ENCODE measurements at places on chromosomes 13 and 19.

GRCh38 chr19:13058951-13059660, 43.6 kb downstream of the LYL1 start:
- DNase-seq = no peak

- peak; percentile 34 for DNase-seq
Observed at GRCh38 chr13:97261254-97262005, 39.3 kb downstream of the MBNL2 start.

- DNase-seq = no peak
Observed at GRCh38 chr13:52712385-52712784, 27.2 kb downstream of the CNMD start.

DNA sequence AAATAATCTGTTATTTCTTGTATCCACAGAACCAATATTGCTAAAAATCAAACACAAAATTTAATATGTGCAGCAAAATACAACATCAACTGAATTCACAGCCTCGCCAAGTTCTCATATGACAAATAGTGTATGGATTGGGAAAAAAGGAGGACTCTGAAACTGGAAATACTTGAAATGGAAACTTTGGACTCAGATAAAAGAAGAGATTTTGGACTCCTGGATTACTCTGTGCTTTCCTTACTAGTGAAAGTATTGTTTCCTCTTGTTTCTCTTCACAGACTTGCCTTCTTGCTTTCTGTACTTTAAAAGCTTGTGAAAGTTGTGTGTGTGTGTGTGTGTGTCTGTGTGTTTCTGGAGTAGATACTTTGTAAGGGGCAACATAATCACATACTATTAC, 1596.3 kb downstream of the PCDH9 start:
- DNase-seq = no peak

DNA sequence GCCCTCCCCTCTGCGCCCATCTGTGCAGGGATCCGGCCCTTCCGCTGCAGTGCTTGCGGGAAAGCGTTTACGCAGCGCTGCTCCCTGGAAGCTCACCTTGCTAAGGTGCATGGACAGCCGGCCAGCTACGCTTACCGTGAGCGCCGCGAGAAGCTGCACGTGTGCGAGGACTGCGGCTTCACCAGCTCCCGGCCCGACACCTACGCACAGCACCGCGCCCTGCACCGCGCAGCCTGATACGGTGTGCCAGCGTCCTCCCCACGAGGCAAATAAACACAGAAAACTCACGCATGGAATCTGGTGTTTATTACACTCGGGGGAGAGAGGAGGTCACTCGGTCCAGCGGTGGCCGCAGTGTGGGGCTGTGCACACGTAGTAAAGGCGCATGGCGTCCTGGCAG, 1.2 kb downstream of the POLR2I start:
- DNase-seq = no peak

GRCh38 chr13:51235186-51235585, 13.0 kb downstream of the FAM124A start:
- no peak for DNase-seq

DNA sequence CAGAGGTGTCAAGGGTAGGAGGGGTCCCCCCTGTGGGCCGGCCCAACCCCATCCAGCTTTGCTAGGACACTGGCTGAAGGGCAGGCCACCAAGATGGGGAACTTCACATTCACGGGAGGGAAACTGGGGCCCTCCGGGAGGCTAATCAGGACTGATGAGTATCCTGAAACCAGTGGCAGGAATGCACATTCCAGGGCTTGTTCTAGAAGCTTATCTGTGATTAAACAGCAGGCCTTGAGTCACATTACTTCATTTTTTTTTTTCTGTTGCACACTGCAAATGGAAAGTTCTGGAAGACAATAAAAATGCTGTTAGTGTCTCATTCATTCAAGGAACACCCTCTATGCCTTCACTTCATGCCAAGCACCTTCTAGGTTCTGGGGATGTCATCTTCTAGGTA, 15.5 kb upstream of the SIGLEC11 start:
- no peak for DNase-seq

GRCh38 chr13:38173403-38173802, 176.2 kb upstream of the UFM1 start:
- DNase-seq = no peak

DNA sequence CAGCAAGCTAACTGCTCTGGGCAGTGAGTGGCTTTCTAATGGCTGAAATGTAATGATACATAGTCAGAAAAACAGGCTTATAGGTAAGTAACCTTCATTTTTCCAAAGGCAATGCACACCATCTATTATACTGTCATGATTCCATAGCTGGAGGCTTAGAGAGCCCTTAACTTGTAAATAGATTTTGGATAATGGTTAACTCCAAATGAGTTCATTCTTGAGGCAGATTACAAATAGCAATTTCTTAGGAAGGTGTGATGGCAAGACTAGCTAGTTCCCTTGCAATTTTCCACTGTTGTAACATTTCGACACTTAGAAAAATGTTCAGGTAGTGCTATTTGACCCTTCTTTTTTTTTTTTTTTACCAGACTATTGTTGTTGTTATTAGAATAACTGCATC, 789.8 kb upstream of the PCDH9 start:
- no peak for DNase-seq

DNA sequence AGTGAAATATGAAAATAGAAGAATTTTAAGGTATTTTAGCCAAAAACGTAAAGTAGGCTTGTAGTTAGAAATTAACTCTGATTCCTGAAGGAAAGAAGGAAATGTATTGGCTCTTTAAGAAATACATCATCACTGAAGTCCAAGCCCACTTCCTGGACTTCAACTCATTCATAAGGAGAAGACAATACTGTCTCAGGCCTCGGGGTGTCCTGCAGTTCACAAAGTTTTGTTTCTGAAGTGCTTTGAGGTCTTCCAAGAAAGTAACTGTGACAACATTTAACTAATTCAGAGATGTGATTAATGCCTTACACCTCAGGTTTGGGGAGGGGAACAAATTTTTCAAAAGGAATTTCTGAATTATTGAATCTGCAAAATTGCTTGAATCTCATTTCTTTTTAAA, 65.8 kb upstream of the STARD13 start:
- DNase-seq = no peak

- no peak for DNase-seq
Observed at GRCh38 chr19:791007-791566, 6.2 kb upstream of the PTBP1 start.

DNA sequence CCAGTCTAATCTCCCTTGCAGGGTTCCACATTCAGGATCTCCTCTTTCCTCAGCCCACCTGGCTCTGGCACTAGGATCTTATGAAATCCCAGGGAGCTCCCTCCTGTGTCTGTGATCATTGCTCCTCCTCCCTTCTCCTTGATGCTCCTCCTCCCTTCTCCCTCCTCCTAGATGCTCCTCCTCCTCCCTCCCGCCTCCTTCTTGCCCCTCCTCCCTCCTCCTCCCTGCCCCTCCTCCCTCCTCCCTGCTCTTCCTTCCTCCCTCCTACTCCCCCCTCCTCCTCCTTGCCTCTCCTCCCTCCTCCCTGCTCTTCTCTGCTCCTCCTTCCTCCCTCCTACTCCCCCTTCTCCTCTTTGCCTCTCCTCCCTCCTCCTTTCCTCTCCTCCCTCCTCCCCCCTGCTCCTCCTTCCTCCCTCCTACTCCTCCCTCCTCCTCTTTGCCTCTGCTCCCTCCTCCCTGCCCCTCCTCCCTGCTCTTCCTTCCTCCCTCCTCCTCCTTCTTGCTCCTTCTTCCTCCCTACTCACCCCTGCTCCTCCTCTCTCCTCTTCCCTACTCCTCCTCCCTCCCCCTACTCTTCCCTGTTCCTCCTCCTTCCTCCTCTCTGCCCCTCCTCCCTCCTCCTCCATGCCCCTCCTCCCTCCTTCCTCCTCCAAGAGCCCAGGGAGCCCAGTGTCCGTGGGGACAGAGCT, 14.9 kb upstream of the ZBTB7A start:
- no peak for DNase-seq

GRCh38 chr13:46015366-46015765, 37.2 kb downstream of the ZC3H13 start:
- DNase-seq = no peak

DNA sequence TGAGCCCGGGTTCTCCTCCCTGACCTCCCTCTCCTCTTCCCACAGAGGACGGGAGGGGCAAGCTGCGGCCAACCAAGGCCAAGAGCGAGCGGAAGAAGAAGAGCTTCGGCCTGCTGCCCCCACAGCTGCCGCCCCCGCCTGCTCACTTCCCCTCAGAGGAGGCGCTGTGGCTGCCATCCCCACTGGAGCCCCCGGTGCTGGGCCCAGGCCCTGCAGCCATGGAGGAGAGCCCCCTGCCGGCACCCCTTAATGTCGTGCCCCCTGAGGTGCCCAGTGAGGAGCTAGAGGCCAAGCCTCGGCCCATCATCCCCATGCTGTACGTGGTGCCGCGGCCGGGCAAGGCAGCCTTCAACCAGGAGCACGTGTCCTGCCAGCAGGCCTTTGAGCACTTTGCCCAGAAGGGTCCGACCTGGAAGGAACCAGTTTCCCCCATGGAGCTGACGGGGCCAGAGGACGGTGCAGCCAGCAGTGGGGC, 162.2 kb downstream of the KDM4B start:
- no peak for DNase-seq

DNA sequence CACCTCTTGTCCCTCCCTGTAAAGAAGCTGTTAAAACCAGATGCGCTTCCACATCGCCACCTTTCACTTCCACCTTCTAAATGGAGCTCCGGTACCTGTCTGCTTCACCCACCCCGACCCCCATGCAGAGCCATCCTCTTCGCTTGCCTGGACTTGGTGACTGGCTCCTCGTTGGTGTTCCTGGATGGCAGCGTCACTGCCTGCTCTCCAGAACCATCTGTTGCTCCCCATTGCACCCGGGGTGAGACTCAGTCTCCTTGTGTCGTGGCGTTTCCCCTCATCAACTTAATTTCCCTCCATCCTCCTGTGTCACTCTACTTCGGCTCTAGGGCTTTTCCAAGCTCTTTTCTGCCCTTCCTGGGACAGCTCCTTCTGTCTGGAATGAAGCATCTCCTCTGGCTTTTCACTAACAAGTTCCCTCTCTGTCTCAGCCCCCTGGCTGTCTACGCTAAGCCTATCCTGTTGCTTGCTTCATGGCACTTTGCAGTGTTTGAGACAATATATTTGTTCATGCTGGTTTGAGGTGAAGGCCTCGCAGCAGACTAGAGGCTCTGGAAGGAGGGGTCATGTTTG, 10.3 kb downstream of the CEBPG start:
- DNase-seq = no peak

DNA sequence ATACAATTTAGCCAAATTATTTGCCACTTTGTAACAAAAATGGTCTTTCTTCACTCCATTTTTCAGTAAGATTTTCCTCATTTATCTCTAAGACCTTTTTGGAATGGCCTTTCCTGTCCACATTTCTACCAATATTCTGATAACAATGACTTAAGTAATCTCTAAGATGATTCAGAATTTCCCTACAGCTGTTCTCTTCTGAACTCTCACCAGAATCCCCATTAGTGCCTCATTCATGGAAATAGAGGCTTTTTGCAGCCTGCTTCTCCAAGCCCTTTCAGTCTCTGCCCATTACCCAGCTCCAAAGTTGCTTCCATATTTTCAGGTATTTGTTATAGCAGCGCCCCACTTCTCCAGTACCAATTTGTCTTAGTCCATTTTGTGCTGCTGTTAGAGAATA, 867.0 kb downstream of the GPC5 start:
- no peak for DNase-seq

GRCh38 chr19:33759356-33759755, 37.3 kb upstream of the KCTD15 start:
- no peak for DNase-seq

GRCh38 chr19:16452325-16452724, 19.4 kb downstream of the EPS15L1 start:
- DNase-seq = no peak

Data from T-helper 2 cell treated with Interferon-gamma antibody and Interleukin-4, amounts not matched to agents 5 μg/mL and 100 μg/mL, for 36 hours (primary cell).